ENCODE measurements at places on chromosomes 1 and 21.

GRCh38 chr1:244273845-244274619, 177.7 kb downstream of the ADSS2 start:
- no peaks in the 10 kb centered on the region for H3K36me3 ChIP-seq
- H3K4me3 ChIP-seq = peak overlapping the region; percentile 43
- DNase-seq = peak; percentile 23
- H3K4me1 ChIP-seq = peaks cover 16% of the 10 kb centered on the region
- H3K27me3 ChIP-seq = no peaks in the 10 kb centered on the region
- no peak overlapping the region for H3K27ac ChIP-seq

GRCh38 chr1:235710687-235711086, 61.1 kb upstream of the GNG4 start:
- no peak overlapping the region for H3K27ac ChIP-seq
- no peak overlapping the region for H3K4me3 ChIP-seq
- no peaks in the 10 kb centered on the region for H3K4me1 ChIP-seq
- peaks cover 15% of the 10 kb centered on the region for H3K36me3 ChIP-seq
- no peaks in the 10 kb centered on the region for H3K27me3 ChIP-seq

DNA sequence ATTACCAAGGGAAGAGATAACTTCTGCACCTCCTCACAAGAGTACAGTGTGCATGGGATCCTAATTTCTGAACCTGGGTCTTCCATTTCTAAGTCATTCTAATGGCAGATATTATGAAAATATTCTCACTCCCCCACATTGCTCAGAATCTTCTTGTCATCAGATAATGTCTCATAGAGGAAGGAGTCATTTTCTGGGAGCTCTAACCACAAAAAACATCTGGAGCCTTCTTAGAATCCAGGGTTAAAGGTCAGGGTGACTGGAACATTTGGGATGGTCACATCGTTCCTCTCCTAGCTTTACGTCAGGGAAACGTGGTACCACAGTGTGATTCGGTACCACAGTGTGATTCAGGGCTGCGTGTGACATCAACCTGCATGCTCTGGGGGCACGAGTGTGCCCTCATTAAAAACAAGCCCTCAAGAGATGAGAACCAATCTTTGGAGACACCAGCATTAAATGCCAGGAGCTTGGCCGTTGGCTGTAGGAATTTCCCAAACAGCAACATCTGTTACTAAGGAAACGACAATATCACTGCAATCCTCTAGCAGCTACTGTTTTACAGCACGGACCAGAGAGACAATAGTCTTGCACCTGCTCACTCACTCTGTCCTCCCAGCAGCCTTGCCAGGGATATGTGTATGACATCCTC, 179.1 kb downstream of the PSMG1 start:
- DNase-seq = peak; percentile 56
- no peaks in the 10 kb centered on the region for H3K36me3 ChIP-seq
- peak overlapping the region; percentile 82 for H3K27ac ChIP-seq
- no peak overlapping the region for H3K4me3 ChIP-seq
- H3K27me3 ChIP-seq = no peaks in the 10 kb centered on the region
- peaks cover 31% of the 10 kb centered on the region for H3K4me1 ChIP-seq

GRCh38 chr1:217095050-217095622, 371.9 kb upstream of the ESRRG start:
- no peak overlapping the region for H3K27ac ChIP-seq
- H3K36me3 ChIP-seq = no peaks in the 10 kb centered on the region
- peaks cover 1% of the 10 kb centered on the region for H3K4me1 ChIP-seq

- H3K4me1 ChIP-seq = no peaks in the 10 kb centered on the region
- no peaks in the 10 kb centered on the region for H3K27me3 ChIP-seq
- no peak for DNase-seq
- no peak overlapping the region for H3K4me3 ChIP-seq
- H3K27ac ChIP-seq = no peak overlapping the region
These were observed 29.4 kb downstream of the LRRC3 start for GRCh38 chr21:44484498-44485253.

GRCh38 chr1:2194898-2195673, 514 bp upstream of the FAAP20 start:
- H3K27ac ChIP-seq = peak overlapping the region; percentile 97
- H3K36me3 ChIP-seq = no peaks in the 10 kb centered on the region
- peaks cover 62% of the 10 kb centered on the region for H3K4me1 ChIP-seq

DNA sequence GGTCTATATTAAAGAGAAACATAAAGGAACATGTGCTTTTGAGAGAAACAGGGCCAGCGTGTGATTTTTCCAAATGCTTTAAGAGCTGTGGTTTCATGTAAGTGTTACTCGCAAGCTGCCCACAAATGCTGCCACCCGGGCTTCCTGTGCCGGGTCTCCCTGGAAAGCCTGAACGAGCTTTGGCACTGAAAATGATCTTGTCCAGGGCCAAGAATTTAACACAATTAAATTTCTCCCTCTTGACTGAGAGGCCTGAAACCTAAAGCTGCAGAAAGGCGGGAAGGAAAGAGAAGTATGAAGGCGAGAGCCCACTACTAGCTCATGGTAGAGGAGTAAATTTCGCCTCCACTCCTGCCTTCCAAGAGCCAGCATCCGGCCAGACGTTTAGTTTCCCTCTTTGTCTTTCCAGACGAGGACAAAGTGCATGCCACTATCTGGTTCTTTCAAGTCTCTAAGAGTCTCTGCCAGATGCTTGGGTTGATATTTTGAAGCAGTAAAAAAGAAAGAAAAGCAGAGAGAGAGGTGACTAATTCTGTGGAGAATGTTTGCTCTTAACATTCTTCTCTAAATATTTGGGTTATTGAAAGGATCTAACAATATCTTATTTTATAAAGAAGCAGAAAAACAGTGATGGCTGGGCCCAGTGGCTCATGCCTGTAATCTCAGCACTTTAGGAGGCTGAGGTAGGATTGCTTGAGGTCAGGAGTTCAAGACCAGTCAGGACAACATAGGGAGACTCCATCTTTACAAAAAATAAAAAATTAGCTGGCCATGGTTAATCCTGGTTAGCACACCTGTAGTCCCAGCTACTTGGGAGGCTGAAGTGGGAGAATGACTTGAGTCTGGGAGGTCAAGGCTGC, 100.0 kb upstream of the HNRNPU start:
- peak overlapping the region; percentile 58 for H3K4me3 ChIP-seq
- H3K36me3 ChIP-seq = no peaks in the 10 kb centered on the region
- H3K27me3 ChIP-seq = no peaks in the 10 kb centered on the region

GRCh38 chr1:157177733-157178394, 39.7 kb upstream of the ETV3 start:
- no peaks in the 10 kb centered on the region for H3K36me3 ChIP-seq
- H3K4me1 ChIP-seq = no peaks in the 10 kb centered on the region
- no peaks in the 10 kb centered on the region for H3K27me3 ChIP-seq
- no peak overlapping the region for H3K4me3 ChIP-seq
- H3K27ac ChIP-seq = no peak overlapping the region
- no peak for DNase-seq

DNA sequence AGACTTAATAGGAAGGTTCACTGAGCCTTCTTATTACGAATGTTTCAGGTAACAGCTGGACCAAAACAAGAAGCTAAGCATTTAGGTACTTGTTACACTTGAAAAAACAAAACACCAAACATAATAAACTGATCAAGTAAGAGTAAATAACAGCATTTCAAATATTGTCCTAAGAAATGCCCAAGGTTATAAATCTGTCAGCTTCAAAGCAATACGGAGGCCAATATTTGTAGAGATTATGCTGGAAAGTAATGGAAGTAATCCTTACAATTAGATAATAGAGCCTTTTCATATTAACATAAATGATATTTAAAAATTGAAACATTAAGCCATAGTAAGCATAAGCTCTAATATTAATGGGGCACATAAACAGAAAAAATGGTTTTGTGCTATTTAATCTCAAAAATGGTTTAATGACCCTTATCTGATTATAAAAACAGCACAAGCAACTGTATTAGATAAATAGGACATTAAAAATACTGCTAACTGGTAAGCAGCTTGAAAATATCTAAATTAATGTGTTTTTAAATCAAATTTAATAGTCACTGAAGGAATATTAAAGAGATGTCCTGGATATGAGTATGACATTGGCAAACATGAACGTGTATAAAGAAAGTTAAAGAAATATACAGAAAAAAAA, 43.0 kb upstream of the USH2A start:
- H3K36me3 ChIP-seq = no peaks in the 10 kb centered on the region
- no peak overlapping the region for H3K27ac ChIP-seq
- no peak for DNase-seq

GRCh38 chr1:204108312-204109141, 35.6 kb downstream of the SOX13 start:
- peaks cover 28% of the 10 kb centered on the region for H3K4me1 ChIP-seq
- H3K27ac ChIP-seq = no peak overlapping the region
- no peak overlapping the region for H3K4me3 ChIP-seq
- no peaks in the 10 kb centered on the region for H3K36me3 ChIP-seq
- no peak for DNase-seq
